ENCODE measurements at places on chromosomes 4 and X.

DNA sequence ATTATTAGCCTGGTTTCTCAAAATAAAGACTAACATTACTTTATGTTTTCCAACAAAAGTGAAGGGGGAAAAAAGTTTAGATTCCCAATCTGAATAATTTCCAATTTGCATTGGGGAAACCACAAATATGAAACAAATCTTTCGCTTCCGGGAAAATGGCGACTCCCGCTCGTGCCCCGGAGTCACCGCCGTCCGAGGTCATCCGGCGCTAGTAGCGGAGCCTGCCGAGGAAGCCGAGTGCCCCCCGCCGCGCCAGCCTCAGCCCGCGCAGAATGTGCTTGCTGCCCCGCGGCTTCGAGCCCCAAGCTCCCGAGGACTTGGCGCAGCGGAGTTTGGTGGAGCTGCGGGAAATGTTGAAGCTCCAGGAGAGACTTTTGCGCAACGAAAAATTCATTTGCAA is 75.0 kb upstream of the TMPRSS11A start:
- DNase-seq: no peak

DNA sequence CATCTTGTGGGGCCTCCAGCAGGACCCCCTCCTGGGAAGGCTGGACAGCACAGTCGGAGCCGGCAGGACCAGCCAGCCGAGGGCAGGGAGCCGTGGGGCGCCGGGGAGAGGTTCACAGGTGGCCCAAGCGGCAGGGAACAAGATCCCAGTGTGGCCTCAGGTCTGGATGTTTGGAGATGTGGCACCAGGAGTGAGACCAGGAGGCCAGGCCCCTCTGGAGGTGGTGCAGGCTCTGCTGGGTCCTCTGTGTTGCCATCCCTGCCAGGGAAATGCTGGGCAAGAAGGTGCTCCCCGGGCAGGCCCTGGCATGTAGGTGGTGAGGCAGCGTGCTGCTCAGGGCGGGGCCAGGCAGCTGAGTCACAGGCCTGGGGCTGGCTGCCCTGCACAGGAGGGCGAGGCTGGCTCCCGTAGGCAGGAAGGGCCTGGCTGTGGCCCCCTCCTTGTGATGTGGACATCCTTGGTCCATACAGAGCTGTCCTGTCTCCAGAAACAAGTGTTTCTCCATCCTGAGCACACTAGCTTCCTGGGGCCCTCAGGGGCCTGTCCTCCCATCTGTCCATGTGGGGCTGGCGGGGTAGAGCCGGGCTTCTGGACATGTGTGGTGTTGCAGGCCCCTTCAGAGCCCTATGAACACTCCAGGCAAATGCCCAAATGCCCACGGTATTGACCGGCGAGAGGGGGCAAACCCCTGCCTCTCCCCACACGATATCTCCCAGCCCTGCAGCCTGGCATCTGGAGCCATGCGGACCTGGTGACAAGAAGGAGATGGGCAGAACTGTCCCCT is 4.8 kb upstream of the HGFAC start:
- peak; percentile 49 for DNase-seq

DNA sequence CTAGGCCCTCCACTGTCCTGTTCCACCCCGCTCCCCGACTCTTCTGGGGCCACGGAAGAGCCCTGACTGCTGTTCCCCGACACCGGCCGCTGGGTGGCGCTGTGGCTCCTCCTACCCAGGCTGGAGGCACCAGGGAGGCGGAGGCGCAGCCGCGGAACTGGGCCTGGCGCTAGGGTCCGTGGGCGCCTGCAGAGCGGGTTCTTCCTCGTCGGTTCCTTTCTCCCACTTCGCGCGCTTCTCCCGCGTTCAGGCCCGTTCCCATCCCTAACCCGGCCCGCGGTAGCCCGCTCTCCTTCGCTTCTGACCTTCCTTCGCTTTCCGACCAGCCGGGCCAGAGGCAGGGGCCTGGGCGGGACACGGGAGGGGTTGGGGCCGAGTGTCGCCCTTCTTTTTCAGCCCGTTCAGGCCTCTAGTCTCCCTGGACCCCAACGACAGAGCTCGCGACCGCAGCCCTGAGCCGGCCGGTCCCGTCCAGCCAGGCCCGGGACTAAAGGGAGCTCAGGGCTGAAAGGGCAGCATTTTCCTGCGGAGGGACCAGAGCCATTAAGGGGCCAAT is 34.3 kb downstream of the NALF2 start:
- peak; percentile 46 for DNase-seq

DNA sequence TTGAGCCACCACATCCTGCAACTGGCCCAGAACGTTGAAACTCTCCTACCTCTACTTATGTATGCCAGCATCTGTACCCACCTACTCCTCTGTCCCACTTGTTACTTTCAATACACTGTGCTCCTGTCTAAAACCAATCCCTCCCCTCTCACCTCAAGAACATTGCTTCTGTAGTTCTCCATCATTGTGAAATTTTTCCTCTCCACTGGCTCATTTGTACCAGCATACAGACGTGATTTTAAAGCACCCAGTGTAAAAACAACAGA is 25.5 kb upstream of the USO1 start:
- DNase-seq: no peak

DNA sequence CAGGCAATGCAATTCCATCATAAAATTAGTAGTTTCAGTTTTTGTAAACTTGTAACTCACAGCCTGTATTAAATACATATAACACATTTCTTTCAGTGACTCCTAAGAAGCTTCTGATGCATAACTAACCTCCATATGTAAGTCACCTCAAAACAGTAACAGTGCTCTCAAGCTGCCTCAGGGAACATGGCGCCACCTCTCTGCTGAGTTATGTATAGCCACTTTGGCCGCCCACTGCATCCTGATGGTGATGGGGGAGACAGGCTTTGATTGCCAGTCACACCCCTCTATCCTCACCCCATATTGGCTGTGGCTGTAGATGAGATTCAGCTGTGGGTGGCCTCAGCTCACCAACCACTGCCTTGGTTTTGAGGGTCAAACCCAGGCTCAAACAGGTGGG is 54.3 kb downstream of the LRBA start:
- DNase-seq: peak; percentile 30

DNA sequence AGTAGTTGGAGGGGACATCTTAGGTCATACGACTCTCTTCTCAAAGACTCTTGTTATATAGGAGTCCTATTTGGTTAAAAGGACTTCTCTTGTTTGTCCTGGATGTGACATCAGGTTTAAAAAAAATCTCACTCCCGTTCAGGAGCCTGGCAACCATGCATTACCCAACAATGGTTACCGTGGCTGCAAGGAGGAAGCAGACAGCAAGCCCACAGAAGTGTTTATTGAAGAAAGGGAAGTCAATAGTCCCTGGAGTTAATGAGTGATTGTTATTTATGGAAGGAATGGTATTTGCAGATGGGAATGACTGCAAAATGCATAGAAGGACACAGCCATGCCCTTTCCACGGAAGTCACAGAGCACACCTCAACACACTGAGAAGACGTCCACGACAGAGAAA is 75.9 kb upstream of the ENPP6 start:
- no peak for DNase-seq

- no peak for DNase-seq
These were observed 158.6 kb upstream of the FAT1 start for GRCh38 chr4:186882293-186882692.

DNA sequence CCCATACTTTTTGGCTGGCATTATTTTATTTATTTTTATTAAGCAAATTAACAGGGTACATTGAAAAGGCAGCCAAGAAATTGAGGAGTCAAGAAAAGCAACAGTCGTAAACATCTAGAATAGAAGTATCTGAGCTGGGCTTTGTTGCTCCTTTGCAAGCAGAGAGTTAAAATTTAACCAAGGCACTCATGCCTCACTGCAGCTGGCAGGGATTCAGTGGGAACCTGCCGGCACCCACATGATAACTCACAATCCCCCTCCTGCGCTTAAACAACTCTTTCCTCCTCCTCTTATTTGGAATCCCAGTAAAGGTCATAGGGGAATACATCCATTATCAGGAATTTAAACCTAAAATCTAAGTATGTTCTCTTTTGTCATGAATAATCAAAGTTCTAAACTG is 115.5 kb downstream of the SOX3 start:
- no peak for DNase-seq

DNA sequence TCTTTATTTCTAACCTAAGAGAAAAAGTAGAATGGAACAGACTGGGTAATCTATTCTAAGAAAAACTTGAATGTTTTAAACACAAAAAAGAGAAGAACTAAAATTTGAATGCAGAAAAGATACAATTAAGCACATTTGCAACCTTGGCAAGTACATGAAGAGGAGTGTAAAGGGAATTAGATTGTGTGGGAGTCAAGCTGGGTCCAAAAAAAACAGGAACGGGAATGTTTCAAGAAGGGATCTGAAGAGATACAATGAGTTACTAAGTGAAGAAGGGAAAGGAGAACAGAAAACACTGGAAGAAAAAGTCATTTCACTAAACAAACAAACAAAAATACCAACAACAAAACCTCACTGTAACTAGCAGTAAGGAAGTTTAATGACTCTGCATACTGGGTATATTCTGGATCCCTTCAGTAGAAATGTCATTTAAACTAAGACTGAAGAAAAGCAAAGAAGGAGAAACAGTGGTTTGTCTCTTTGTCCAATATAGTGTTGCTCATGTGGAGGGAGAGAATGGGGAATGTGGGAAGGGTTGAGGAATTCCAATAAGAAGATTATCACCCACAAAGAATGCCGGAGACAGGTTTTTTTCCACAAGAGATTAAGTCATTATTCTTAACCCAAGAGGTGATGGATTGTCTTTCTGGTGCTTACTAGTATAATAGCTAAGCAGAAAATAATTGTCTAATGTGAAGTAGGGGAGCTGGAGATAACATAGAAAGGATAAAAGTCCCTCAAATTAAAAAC is 50.4 kb upstream of the PTPN13 start:
- peak; percentile 57 for DNase-seq

GRCh38 chrX:39442332-39442731 is 641.1 kb downstream of the MID1IP1 start:
- no peak for DNase-seq

- no peak for DNase-seq
These were observed 30.6 kb downstream of the SETD7 start for GRCh38 chr4:139525414-139525813.
